ENCODE measurements at places on chromosomes 4 and X. TPM values are rescaled to one million over a fixed set of nuclear protein-coding genes. Genes with fewer than 3 reads are reported as not detected.

Gene MSN
- 229 TPM for total RNA-seq

DNA sequence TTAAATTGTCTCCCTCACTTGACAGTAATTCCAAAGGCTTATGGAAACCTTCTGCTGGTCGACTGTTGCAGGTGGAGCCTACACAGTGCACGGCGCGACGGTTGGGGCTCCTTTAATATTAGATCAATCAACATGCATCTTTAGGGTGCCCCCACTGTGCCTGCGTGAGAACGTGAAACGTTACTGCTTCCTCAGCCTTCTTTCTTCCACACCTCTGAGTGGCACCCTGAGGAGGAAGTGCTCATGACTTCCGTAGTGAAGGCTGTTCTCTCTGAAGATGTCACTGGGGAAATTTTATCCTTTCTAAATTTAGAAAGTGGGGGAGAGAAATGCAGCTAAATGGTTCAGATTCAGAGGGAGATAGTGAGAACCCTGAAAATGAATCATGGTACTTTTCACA is 184.0 kb upstream of the ZFP42 start:
- DNase-seq: no peak

GRCh38 chrX:146241902-146242301 is 424.3 kb downstream of the SLITRK2 start:
- DNase-seq: no peak

DNA sequence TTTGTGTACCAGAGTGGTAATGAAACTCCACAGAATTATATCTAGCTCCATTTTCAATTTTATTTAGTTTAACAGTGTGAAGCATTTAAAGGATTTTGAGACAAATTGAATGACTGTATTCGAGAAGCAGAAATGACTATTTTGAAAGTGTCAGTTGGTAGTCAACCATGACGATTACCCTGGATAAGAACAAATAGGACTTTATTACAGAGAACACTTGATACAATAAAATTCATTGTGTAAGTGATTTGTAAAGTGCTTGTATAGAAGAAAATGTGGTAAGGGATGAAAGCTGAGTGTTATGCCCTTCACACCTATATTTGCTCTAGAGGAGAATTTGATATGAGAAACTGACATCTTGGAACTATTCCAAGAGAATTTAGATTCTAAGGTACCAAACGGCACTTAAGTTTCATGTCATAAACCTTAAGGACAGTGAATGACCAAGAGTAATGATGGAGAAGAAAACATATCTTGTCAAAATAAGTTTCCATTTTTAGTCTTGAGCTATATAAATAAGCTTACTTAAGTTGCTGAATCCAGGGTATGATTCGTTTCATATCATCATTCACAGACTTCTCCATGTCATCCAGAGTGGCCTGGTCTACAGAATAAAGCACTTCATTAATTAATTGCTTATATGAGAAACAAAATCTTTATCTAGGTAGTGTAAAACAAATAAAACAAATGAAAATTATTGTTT is 34.6 kb downstream of the MED14 start:
- no peak for DNase-seq

Gene CLDN34
- not detected for total RNA-seq

GRCh38 chr4:112448306-112449132 is 67.5 kb downstream of the NEUROG2 start:
- no peak for DNase-seq

DNA sequence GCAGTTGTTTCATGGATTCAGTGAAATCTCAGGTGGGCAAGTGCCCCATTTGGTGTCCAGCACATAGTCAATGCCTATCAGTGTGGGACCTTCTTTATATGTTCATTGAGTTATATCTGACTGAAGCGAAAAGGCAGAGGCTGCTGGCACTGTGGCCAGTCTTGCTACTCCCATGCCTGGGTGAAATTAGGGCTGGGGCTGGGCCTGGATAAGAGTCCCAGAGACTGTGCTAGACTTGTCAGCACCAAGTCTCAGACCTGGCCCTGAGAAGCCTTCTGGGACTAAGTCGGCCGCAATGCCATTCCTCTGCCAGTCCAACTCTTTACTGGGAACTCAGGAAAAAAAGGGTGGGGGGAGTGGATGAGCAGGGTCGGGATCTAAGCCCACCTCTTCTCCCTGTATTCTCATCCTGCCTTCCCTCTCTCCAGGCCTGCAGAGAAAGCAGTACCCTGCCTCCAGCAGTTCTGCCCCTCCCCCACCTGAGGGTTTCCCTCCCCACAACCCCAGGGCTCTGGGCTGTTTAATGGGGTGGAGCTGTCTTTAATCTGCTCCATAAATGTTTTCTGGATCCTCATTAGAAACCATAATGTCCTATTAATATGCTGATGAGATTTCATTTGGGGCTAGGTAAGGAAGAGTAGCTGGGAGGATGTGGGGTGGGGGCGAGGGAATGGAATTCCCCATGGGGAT is 153.5 kb upstream of the PJA1 start:
- no peak for DNase-seq

DNA sequence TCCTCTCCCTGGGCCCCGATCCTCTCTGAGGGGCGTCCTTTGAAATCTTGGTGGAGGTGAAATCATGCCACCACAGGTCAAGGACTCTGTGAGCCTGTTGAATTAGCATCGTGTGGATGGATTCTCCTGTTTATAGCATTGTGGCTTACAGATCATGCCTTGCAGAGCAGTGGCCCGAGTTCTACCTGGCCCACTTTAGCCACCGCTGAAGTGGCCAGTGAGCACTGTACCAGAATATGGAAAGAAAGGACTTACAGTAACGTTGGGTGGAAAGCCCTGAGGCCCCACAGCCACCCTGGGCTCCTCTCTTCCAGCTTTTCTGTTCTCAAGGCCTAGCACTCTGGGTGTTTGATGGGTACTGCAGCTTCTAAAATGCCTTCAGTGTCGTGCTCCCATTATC is 35.3 kb downstream of the NPFFR2 start:
- DNase-seq: no peak

Gene PRAF2
- total RNA-seq: 4.4 TPM

Gene DGKK
- not detected for total RNA-seq

GRCh38 chr4:24646798-24647460 is 62.6 kb upstream of the DHX15 start:
- DNase-seq: no peak

Gene HMGN5
- 1.7 TPM for total RNA-seq

- peak; percentile 47 for DNase-seq
Observed at GRCh38 chr4:110085131-110085530, 113.3 kb downstream of the ELOVL6 start.

Gene TCP11X2
- total RNA-seq: not detected

DNA sequence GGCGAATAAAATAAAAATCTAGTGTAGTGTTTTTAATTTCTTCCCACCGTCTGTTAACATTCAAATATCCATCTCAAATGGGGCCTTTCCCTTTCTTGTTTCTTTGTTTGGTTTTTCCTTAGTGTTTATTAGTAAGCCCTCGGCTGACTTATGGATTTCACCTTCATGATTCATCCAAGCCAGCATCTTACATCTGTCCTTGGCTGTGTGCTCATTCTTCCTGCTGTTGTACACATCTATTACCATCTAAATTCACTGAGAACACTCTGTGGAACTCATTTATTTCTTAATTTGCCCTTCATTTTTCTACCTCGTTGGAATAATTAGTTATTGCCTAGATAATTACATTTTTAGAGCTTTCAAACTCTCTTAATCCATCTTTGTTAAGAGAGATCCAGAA is 84.9 kb downstream of the SPCS3 start:
- DNase-seq: no peak

DNA sequence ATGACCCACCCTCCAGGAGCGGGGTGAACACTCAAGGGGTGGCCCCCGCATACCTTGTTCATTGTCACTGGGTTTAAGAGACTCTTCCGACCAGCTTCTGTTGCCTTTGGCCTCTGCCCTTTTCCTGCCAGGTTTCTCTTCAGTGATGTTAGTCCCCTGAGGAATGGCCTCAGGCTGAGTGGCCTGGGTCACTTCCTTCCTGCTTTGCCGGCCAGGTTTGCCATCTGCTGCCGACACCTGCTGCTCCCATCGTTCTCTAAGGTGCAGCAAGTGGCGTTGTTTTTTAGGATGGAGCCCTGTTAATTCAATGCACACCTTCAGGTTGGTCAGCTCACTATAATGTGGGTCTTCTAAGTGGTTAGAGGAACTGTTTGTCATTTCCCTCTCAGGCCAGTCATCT is 34.2 kb downstream of the BCOR start:
- DNase-seq: no peak

Gene PABPC1L2A
- not detected for total RNA-seq

DNA sequence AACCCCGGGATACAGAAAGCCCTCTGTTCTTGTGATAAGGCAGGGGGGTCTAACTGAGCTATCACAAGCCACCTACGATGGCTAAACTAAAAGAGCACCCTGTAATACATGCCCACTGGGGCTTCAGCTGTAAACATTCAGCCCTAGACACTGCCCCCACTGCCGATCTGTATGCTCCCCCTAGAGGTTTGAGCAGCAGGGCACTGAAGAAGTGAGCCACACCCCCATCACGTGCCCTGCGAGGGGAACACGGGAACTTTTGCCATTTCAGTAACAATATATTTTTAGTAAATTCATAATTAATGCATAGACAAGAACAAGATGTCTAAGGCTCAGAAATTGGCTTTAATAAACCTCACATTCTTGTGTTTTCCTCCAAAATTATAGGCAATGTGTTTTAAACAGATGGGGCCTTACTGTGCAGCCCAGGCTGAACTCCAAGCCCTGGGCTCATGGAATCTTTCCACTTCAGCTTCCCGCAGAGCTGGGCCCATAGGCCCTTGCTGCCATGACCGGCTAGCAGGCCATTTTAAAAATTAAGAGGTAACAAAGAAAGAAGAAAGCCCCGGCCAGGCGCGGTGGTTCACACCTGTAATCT is 235.3 kb upstream of the SFRP2 start:
- no peak for DNase-seq

GRCh38 chrX:149950681-149951080 is 12.4 kb upstream of the EOLA2 start:
- peak; percentile 33 for DNase-seq

Gene PPP4R3C
- total RNA-seq: not detected

Gene COL4A6
- not detected for total RNA-seq

DNA sequence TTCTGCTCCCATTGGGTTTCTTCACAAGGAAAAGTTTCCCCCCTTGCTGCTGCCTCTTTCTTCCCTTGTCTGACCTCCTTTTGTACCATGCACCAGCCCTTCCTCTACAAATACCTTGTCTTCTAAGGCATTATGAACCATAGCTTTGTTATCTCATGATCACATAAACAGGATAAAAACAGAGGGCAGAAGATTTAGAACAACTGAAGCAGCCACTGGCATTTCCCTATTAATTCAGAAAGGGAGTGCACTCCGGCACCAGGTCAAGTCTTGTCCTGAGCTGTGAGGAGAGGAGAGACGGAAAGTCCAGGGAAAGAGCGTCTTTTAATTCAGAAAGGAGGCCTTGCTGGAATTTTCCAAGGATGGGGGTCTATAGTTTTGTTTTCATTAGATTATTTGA is 281.7 kb downstream of the RCHY1 start:
- no peak for DNase-seq

- DNase-seq: no peak
Observed at GRCh38 chrX:78452356-78452755, 124.9 kb upstream of the CYSLTR1 start.

Gene QRFPR
- 13.8 TPM for total RNA-seq

- no peak for DNase-seq
Observed at GRCh38 chr4:53371843-53372521, 5.5 kb upstream of the FIP1L1 start.

DNA sequence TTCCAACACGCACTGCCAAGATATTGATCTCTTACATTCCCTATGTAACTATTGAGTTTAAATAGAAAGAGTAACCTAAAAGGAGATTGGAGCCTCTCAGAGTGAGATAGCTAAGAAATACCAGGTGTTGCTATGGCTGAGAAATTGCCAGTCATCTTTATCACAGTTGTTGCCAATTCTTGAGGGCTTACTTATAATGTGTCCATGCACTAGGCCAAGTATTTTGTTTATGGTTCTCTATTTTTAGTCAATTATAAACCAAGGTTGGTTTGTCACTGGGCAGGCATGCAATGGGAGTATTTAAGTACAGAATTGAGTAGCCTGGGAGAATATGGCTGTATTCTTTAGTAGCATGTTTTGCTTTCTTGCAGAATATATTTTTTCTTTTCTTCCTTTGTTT is 201.6 kb downstream of the TEX13A start:
- peak; percentile 49 for DNase-seq

DNA sequence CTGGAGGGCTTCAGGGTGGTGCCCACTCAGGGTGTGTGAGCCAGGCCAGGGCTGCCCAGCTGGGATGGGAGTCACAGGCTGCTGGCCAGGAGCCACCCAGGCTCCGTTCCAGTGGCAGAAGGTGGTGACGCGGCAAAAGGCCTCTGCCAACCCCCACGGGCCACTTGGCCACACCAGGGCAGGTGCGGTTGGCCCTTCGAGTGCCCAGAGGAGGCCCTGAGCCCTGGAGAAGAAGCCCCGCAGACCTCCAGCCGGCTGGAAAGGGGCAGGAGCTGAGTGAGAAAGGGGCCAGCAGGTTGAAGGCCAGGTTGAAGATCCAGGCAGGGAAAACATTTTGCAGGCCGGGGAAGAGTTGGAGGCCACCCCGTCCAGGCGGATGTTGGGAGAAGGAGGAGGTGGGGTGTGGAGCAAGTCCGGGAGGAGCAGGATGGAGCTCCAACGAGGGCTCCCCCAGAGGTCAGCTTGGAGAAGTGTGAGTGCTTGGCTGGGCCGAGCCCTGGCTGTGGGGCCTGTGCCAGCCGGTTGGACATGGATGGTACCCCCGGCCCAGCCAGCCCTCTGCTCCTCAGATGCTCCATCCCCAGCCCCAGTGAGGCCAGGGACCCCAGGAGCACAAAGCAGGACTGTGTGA is 2.8 kb upstream of the CPLX1 start:
- DNase-seq: no peak

DNA sequence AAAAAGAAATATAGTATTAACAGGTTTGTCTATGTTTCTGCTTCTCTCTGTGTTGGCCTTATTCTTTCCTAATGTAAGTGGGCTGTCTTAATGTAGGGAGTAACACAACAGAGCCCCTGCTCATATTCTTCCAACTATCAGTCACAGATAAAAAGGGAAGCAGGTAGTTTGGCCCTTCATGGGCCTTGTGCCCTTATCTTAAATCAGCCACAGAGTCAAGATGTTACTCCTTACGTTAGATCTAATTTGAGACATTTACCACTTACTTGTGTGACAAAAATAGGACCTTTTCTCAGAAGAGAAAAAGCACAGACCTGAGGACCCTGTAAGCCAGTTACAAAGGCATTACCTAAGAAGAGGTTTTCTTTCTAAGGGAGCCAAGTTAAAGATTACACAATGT is 589.0 kb downstream of the GRXCR1 start:
- DNase-seq: no peak

DNA sequence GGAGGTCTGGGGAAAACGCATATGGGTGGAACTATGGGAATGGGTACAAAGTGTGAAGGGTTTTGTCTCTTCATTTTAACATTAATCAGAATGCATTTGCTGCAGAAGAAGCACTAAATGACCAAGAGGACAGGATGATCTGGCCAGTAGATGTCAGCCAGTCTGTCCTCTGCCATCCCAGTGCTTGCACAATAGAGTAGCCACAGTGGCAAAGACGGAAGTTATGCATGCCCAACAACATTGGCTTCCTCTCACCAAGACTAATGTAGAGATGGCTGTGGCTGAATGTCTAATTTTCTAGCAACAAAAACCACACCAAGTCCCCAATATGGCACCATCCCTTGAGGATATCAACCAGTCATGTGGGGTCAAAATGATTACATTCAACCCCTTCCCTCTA is 45.0 kb upstream of the ARHGEF6 start:
- DNase-seq: no peak

Gene DMRTC1
- not detected for total RNA-seq

All from Caki2 (cell line).